Heart right ventricle (tissue), 16 donors: ENCODE measurements at places on chromosomes 11 and 22. TPM values are rescaled to one million over a fixed set of nuclear protein-coding genes. Genes with fewer than 3 reads are reported as not detected.
A peak's percentile ranks its signal among the peaks of the same experiment; 100 is the strongest.

The TIMP3 gene
- 315 TPM for total RNA-seq

The L3MBTL2 gene
- total RNA-seq, result 15.0 TPM

The USH1C gene
- 1.9 TPM for total RNA-seq

GRCh38 chr11:5694642-5695041, 5.1 kb downstream of the TRIM22 start:
- H3K36me3 ChIP-seq, result no peaks in the 10 kb centered on the region
- H3K4me3 ChIP-seq, result no peak overlapping the region
- DNase-seq, result no peak
- no peak overlapping the region for H3K27ac ChIP-seq
- H3K4me1 ChIP-seq, result peaks cover 4% of the 10 kb centered on the region
- H3K27me3 ChIP-seq, result no peaks in the 10 kb centered on the region

DNA sequence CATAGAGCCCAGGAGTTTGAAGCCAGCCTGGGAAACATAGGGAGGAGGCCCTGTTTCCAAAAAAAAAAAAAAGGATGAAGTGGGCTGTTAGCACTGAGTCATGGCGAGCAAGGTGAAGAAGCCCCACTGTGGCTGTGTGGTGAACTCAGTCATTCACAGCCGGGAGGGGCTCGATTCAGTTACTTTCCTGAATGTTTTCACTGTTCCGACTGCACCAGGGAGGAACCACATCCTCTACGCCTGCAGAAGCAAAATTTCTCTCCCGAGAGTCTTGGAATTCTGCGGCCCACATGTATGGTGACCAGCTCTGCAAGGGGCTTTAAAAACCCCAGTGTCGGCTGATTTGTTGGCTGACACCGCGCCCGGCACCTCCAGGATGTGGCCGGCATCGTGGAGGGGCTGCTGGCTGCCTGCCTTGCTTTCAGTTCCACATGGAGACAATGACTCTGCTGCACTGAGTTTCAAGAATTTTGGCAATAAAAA, 27.8 kb upstream of the GRAMD4 start:
- no peaks in the 10 kb centered on the region for H3K36me3 ChIP-seq
- H3K4me1 ChIP-seq, result peaks cover 77% of the 10 kb centered on the region
- H3K4me3 ChIP-seq, result peak overlapping the region; percentile 28
- H3K27me3 ChIP-seq, result no peaks in the 10 kb centered on the region

- H3K4me3 ChIP-seq, result no peak overlapping the region
- no peaks in the 10 kb centered on the region for H3K36me3 ChIP-seq
- no peak for DNase-seq
- H3K27me3 ChIP-seq, result no peaks in the 10 kb centered on the region
- H3K4me1 ChIP-seq, result no peaks in the 10 kb centered on the region
Observed at GRCh38 chr11:89184021-89184420, 6.3 kb downstream of the TYR start.

DNA sequence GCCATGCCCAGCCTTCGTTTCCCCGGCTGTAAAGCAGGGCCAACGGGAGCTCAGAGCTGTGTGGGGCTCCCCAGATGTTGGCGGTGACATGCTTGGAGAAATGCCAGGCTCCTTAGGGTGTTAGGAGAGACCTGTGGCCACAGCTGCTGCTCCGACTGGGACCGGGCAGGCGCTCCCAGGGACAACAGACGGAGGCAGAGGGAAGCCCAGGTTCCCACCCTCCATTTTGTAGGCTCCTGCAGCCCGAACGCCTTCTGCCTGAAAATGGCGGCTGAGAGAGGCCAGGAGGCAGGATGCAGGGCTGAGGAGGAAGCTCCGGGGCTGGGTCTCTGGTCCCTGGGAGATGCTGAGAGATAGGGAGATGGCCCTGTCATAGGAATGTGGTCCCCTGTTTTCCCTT, 10.0 kb downstream of the CD6 start:
- no peaks in the 10 kb centered on the region for H3K36me3 ChIP-seq
- H3K4me1 ChIP-seq, result no peaks in the 10 kb centered on the region
- H3K27me3 ChIP-seq, result no peaks in the 10 kb centered on the region
- H3K27ac ChIP-seq, result no peak overlapping the region

DNA sequence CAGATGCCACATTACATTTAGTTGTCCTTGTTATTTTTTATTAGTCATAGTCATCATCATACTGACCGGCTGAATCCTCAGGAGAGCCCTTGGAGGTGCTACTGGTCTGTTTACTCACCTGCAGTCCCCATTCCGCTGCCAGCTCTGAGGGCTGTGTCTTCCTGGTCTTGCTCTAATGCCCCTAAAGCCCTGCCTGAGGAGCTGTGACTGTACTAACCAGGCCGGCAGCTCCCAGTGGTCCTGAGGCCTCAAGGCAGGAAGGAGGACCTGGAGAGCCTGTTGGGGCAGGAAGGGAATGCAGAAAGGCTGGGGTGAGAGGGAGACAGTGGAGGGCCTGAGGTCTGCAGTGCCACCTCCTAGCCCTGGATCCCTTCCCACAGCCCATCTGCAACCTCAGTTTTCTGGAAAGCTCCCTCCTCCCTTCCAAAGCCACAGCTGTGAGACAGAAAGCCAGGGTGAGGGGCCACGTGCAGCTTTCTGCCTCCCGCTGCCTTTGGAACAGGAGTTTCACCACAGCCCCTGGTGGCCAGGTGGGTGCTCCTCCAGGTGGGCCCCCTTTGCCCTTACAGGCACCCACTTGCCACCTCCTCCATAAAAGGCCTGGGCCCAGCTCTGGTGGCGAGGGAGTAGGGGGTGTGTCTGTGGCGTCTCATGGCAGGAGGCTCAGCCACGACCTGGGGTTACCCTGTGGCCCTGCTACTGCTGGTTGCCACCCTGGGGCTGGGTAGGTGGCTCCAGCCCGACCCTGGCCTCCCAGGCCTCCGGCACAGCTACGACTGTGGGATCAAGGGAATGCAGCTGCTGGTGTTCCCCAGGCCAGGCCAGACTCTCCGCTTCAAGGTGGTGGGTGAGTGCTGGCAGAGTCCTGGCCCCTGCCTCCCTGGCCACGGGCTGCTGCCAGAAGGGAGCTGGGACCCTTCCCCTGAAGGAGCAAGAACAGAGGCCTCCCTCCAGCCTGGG, at the start of gene ZP1:
ZP1 (plus strand) TSS at position 632 of the 960 bp plus-strand sequence; CDS start at position 652, 20 bp downstream.
- H3K36me3 ChIP-seq, result no peaks in the 10 kb centered on the region
- H3K27me3 ChIP-seq, result no peaks in the 10 kb centered on the region
- H3K27ac ChIP-seq, result no peak within 1 kb of the TSS
- peaks cover 17% of the 10 kb centered on the region for H3K4me1 ChIP-seq

- peaks cover 25% of the 10 kb centered on the region for H3K27me3 ChIP-seq
- DNase-seq, result no peak
- H3K27ac ChIP-seq, result no peak overlapping the region
- no peaks in the 10 kb centered on the region for H3K36me3 ChIP-seq
Observed at GRCh38 chr22:33070600-33070999, 12.4 kb upstream of the SYN3 start.

- no peaks in the 10 kb centered on the region for H3K4me1 ChIP-seq
- no peak overlapping the region for H3K27ac ChIP-seq
Observed at GRCh38 chr22:21095773-21096107, 50.0 kb downstream of the LRRC74B start.

- DNase-seq, result no peak
- no peaks in the 10 kb centered on the region for H3K27me3 ChIP-seq
- peaks cover 42% of the 10 kb centered on the region for H3K4me1 ChIP-seq
- H3K27ac ChIP-seq, result peak overlapping the region; percentile 0
- H3K36me3 ChIP-seq, result no peaks in the 10 kb centered on the region
- H3K4me3 ChIP-seq, result no peak overlapping the region
Observed at GRCh38 chr11:22197139-22198005, 4.5 kb downstream of the ANO5 start.

- no peak overlapping the region for H3K4me3 ChIP-seq
- H3K27ac ChIP-seq, result no peak overlapping the region
- H3K36me3 ChIP-seq, result no peaks in the 10 kb centered on the region
- no peaks in the 10 kb centered on the region for H3K4me1 ChIP-seq
- H3K27me3 ChIP-seq, result no peaks in the 10 kb centered on the region
Observed at GRCh38 chr22:20646906-20647305, 127.0 kb upstream of the SERPIND1 start.

DNA sequence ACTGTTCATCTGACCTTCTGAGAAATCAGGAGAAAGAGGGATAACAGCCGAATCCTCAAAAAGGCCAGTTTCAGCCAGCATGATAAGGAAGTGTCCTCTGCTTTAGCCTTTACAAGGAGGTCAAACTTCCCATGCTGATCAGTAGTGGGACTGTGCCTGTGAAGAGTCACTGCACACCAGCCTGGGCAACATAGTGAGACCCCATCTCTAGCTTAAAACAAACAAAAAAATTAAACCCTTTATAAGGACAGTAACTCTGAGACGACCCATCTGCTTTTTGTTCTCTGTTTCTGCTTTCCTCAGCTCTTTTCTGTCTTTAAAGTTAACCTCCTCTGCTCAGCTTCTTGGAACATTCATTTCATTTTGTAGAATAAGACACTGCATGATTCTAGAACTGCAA, 49.7 kb downstream of the SCGB1A1 start:
- no peaks in the 10 kb centered on the region for H3K36me3 ChIP-seq
- H3K4me3 ChIP-seq, result no peak overlapping the region
- no peak overlapping the region for H3K27ac ChIP-seq
- H3K27me3 ChIP-seq, result no peaks in the 10 kb centered on the region

GRCh38 chr11:110455718-110456117, 26.0 kb downstream of the FDX1 start:
- no peaks in the 10 kb centered on the region for H3K27me3 ChIP-seq
- no peak overlapping the region for H3K4me3 ChIP-seq
- H3K36me3 ChIP-seq, result no peaks in the 10 kb centered on the region

GRCh38 chr22:47038206-47038835, 275.9 kb downstream of the TBC1D22A start:
- no peaks in the 10 kb centered on the region for H3K36me3 ChIP-seq

GRCh38 chr11:18321578-18321968, 367 bp downstream of the HPS5 start:
- H3K36me3 ChIP-seq, result no peaks in the 10 kb centered on the region
- peak overlapping the region; percentile 96 for H3K27ac ChIP-seq

GRCh38 chr11:88739524-88739923, 326.3 kb downstream of the GRM5 start:
- H3K27me3 ChIP-seq, result no peaks in the 10 kb centered on the region
- H3K4me1 ChIP-seq, result no peaks in the 10 kb centered on the region
- H3K4me3 ChIP-seq, result no peak overlapping the region
- DNase-seq, result no peak
- no peak overlapping the region for H3K27ac ChIP-seq
- H3K36me3 ChIP-seq, result no peaks in the 10 kb centered on the region
